CD4-positive, alpha-beta T cell treated with Interleukin-1 beta for 1 hour (primary cell): ENCODE measurements at places on chromosomes 4 and X.

- DNase-seq: peak; percentile 50
These were observed 4.0 kb downstream of the NUDT10 start for GRCh38 chrX:51336584-51336983.

GRCh38 chr4:7661066-7661748 lies 226.5 kb upstream of the PSAPL1 start:
- DNase-seq: no peak

GRCh38 chr4:184328022-184328736 lies 110.5 kb upstream of the ENPP6 start:
- DNase-seq: no peak

GRCh38 chr4:95540227-95540626 lies 8.5 kb downstream of the UNC5C start:
- DNase-seq: no peak

GRCh38 chr4:171629182-171629581 lies 184.0 kb upstream of the GALNTL6 start:
- no peak for DNase-seq

DNA sequence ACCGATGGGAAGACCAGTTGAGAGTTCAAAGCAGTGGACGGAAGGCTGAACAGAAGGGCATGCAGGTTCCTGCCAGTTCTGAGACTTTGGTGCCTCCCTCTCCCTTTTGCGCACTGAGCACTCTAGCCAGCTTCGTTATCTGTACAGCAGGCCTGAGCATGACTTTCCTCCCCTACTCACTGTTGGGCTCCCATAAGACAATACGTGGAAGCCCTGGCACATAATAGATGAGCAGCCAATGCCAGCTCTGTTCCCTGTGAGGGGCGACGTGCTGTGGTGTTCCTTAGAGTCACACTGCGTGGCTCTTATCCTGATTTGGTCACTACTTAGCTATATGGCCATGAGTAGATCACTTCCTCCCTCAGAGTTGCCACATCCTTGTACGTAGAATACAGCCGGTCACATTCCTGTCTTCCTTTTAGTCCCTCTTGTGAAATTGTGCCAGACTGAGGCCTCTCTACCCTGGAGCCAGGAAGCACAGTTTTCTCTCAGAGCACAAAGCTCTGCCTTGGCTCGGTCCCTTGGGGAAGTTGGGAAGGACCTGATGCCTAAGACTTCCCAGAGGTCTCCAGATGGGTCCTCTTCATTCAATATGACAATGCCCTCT lies 160.4 kb upstream of the MAMLD1 start:
- DNase-seq: no peak

GRCh38 chr4:24751926-24752539 lies 43.3 kb upstream of the SOD3 start:
- DNase-seq: no peak

GRCh38 chrX:20529711-20530110 lies 263.0 kb upstream of the RPS6KA3 start:
- no peak for DNase-seq

DNA sequence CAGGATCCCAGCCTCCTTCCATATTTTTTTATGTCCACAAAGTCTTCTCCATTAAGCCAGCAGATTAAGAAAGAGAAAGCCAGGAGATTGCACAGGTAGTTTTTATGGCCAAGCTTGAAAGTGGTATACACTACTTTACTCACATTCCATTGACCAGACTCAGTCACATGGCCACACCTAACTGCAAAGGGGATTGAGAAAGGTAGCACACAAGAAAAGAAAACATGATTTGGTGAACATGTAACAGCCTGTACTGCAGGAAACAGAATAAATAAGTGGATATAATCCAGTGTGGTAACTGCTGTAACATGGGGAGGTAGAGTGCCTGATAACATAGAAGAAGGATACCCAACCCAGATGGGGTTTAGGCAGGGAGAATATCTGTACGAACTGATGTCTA lies 43.9 kb downstream of the HOPX start:
- DNase-seq: no peak

DNA sequence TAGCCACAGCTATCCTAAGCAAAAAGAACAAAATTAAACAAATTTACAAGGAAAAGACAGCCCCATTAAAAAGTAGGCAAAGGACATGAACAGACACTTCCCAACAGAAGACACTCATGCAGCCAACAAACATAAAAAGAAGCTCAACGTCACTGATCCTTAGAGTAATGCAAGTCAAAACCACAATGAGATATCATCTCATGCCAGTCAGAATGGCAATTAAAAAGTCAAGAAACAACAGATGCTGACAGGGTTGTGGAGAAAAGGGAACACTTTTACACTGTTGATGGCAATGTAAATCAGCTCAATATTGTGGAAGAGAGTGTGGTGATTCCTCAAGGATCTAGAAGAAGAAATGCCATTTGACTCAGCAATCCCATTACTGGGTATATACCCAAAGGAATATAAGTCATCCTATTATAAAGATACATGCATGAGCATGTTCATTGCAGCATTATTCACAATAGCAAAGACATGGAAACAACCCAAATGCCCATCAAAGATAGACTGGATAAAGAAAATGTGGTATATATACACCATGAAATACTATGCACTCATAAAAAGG lies 163.0 kb upstream of the TET2 start:
- DNase-seq: no peak

- no peak for DNase-seq
These were observed 36.9 kb upstream of the CHIC1 start for GRCh38 chrX:73525928-73526690.

DNA sequence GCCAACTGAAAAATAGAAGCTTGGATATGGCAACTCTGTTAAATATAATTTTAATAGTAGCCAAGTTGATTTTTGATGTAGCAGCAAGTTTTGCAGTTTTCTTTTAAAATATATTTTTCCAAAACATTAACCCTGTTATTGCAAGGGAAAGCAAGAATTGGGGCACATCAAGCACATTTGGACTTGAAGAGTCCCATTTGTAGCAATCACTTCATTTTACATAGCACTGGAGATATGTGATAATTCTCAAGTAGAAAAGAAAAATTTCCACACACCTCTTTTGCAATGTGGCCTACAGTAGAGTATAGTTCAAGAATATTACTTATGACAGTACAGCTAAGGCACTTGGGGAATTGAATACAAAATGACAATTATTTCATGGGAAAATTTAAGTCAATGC lies 1.9 kb upstream of the PPP4R3C start:
- DNase-seq: no peak

DNA sequence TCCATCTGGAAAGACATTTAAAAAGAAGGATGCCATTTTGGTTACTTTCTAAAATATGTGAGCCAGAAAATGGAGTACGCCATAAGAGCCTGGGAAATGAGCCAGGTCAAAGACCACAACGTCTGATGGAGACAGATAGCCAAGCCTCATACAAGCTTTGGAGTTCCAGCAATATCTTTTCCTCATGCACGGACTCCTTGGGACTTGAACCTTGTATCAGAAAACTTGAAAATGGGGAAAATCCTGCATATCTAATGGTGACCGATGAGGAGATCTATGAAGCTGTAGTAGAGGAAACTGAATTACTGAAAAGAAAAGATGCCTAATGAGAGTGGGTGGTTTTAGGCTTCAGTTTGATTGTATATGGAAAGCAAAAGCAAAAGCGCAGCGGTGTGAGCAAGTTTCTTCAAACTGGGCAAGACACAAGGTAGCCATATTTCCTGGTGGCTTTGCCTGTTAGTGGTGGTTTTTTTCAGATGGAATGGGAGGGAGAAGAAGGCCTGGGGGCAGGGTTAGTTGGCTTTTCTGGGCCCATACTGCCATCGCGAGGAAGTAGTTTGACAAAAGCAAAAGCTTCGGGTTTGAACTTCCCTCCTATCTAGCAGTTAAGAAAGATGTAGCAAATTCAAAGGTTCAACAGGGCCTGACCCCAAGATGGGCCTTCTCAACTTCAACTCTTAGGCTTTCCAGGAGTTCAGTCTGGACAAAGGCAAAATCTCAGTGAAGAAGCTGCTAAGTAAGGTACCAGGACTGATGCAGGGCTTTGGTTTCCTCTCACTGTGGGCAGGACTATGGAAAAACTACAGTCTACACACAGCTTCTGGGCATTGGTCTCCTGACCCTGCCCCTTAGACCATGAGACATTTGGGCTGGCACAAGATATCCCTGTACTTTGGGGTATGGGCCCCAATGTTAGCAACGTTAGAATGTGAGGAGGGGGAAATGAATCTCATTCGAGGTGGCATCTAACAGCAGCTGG lies 210.0 kb upstream of the STK26 start:
- DNase-seq: peak; percentile 91

DNA sequence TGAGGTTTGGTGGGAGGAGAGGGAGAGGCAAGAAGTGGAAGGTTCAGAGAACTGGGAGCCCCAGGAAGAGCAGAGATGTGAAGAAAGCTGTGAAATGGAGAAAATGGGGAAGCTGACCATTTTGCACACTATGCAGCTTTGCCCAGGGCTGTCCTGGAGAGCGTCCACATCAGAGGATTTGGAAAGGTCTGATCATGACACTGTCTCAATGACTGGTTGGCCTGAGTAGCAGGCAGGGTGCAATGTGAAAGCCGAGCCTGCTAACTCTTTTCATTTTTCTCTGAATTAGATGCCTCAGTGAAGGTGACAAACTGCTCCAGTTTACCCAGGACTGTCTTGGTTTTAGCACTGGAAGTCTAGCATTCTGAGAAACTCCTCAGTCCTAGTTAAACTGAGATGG lies 330.1 kb upstream of the RPS6KA3 start:
- no peak for DNase-seq

- peak; percentile 37 for DNase-seq
These were observed 390.3 kb downstream of the SH2D1A start for GRCh38 chrX:124736553-124737270.

DNA sequence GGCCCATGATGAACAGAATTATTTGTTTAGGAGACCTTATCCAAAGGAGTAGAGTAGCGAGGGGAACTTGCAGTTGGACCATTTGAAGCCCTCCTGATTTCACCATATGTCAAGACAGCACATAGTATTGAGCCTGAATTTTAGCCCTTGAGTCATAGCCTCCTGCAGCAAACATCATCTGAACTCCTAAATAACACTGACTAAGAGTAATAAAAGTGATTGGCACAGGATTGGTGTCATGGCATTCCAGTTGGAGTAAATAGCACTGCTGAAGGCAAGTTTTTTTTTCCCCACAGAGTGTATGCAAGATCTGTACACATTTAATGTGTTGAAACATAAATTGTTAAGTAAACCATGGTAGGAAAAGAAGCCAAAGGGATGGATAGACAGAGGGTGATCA lies 89.0 kb downstream of the COMMD8 start:
- no peak for DNase-seq

DNA sequence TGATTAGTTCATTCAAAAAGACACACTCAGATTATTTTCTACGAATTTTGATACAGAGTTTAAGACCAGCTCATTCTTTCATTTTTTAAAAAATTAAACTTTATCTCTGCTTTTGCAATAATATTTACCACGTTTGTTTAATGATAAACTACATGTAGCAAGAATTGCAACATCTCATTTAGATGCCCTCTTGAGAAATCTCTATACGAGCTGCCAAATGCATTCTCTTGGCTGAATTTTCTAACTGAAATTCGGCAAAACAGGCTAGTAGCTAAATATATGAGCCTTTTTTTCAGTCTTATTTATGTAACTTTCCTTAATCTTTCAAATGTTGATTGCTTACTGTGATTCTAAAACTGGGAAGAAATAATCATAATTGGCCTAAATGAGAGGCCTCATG lies 2.1 kb upstream of the GC start:
- DNase-seq: no peak

DNA sequence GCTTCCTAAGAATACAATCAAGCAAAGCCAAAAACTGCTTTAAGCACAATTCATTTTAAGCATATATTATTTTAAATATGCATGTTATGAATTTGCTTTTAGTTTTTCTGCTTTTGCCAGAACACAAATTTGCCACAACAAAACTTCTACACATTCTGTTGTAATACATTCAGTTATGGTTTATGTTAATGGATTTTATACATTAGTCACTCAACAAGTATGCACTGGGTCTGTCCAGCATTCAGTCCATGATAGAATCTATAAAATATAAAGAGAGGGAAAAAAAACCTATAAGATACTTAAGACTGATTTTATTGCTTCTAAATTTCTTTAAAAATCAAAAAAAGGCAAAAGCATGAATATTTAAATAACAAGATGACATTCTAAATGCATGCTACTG lies 22.2 kb downstream of the IQCM start:
- no peak for DNase-seq

- no peak for DNase-seq
These were observed 29.4 kb downstream of the TRPC5 start for GRCh38 chrX:112053169-112053568.

- no peak for DNase-seq
These were observed 712.4 kb upstream of the LCORL start for GRCh38 chr4:18733961-18734360.

- no peak for DNase-seq
These were observed 88.3 kb downstream of the EVC2 start for GRCh38 chr4:5619913-5620625.

GRCh38 chr4:7087036-7087435 lies 19.2 kb upstream of the GRPEL1 start:
- no peak for DNase-seq

DNA sequence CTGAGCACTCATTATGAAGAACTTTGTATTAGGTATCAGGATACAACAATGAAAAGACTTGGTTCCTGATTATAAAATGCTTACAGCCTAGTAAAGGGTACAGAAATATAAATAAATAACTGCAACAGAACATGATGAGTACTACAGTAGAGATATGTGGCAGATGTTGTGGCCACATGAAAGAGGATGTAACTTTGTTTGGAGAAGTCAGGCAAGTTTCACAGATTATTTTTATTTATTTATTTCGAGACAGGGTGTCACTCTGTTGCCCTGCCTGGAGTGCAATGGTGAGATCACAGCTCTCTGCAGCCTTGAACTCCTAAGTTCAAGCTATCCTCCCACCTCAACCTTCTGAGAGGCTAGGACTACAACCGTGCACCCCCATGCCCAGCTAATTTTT lies 15.8 kb upstream of the UBE2K start:
- no peak for DNase-seq

DNA sequence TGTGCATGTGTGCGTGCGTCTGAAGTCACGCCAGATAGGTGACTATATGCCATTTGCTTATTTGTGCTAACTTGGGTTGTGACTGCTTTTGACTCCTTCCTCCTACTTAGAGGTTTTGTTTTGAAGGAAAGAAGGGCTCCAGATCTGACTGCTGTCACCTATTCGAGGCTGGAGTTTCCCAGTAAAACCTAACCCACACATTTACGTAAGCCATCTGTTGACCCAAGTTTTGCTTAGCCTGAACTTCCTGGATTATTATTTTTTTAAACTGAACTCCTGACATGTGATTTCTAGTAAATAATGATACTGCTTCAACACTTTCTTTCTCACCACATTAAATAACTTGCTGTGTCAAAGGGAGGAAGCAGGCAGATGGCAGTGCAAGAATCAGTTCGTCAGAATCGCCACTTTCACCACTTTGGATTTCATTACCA lies 41.5 kb downstream of the DTHD1 start:
- peak; percentile 57 for DNase-seq

DNA sequence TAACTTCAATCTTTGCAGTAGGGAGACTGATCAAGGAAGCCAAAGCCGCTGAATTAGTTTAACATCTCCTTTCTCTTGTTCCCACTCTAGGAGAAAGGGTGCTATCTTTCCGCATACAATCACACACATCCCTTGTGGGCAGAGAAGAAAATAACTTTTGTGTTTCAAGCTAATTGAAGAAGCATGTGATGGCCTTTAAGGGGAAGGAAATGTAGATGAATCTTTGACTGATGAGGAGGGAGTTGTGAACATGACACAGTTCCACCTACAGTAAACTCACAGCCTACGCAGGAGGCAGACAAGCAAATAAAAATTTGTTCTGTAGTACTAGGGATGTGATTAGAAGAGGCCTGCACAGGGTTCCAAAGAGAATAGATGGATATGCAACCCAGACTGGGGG lies 14.7 kb upstream of the SPATA4 start:
- no peak for DNase-seq
